ENCODE measurements at places on chromosomes 7 and 10. TPM values are rescaled to one million over a fixed set of nuclear protein-coding genes. Genes with fewer than 3 reads are reported as not detected.

FEZF1 gene
- not detected for total RNA-seq

ANKRD61 gene
- not detected for total RNA-seq

- no peaks in the 10 kb centered on the region for H3K36me3 ChIP-seq
- DNase-seq: no peak
- H3K4me3 ChIP-seq: no peak overlapping the region
- no peaks in the 10 kb centered on the region for H3K27me3 ChIP-seq
- H3K27ac ChIP-seq: no peak overlapping the region
Observed at GRCh38 chr7:66070222-66070621, 5.4 kb upstream of the ASL start.

GRCh38 chr10:34222359-34222758 lies 592.7 kb downstream of the PARD3 start:
- H3K4me3 ChIP-seq: no peak overlapping the region
- H3K27me3 ChIP-seq: no peaks in the 10 kb centered on the region
- H3K4me1 ChIP-seq: no peaks in the 10 kb centered on the region
- no peak overlapping the region for H3K27ac ChIP-seq
- DNase-seq: no peak

DNA sequence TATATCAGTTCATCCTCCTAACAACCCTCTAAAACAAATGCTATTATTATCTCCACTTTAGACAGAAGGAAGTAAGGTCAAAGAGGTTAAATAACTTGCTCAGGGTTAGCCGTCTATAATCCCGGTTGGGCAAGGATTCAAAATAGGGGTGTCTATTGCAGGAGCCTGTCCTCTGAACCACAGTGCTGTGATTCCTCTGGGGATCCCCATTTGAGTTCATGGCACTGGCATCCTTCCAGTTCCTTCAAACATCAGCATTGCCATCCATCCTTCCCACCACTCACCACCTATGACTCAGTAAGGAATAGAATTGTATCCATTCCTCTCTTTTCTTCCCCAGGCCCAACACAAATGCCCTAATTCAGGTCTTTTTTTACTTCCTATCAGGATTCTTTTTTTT lies 25.6 kb downstream of the HPS6 start:
- H3K27me3 ChIP-seq: no peaks in the 10 kb centered on the region
- no peaks in the 10 kb centered on the region for H3K4me1 ChIP-seq
- DNase-seq: no peak
- no peak overlapping the region for H3K27ac ChIP-seq
- no peaks in the 10 kb centered on the region for H3K36me3 ChIP-seq

DNA sequence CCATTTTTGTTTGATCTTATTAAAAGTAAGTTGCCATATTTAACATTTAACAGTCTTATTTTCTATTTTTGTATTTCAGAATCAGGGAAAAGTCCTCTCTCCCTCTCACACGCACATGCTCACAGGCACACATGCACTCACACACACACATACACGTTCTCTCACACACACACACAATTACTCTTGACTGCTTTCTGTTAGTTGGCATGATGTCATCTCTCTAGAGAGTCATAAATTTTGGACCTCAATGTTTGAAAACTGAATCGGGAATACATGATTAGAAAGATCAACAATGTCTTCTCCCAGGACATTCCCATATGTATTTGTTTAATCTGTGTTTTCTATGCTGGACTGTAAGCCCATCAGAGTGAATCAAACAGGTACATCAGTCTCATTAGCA lies 165.7 kb upstream of the AHR start:
- H3K4me1 ChIP-seq: no peaks in the 10 kb centered on the region
- no peak overlapping the region for H3K27ac ChIP-seq
- no peak overlapping the region for H3K4me3 ChIP-seq
- no peaks in the 10 kb centered on the region for H3K27me3 ChIP-seq
- DNase-seq: no peak
- no peaks in the 10 kb centered on the region for H3K36me3 ChIP-seq
